ENCODE measurements at places on chromosomes 1 and 21.

- DNase-seq = no peak
These were observed 2.2 kb downstream of the PALMD start for GRCh38 chr1:99648107-99648506.

DNA sequence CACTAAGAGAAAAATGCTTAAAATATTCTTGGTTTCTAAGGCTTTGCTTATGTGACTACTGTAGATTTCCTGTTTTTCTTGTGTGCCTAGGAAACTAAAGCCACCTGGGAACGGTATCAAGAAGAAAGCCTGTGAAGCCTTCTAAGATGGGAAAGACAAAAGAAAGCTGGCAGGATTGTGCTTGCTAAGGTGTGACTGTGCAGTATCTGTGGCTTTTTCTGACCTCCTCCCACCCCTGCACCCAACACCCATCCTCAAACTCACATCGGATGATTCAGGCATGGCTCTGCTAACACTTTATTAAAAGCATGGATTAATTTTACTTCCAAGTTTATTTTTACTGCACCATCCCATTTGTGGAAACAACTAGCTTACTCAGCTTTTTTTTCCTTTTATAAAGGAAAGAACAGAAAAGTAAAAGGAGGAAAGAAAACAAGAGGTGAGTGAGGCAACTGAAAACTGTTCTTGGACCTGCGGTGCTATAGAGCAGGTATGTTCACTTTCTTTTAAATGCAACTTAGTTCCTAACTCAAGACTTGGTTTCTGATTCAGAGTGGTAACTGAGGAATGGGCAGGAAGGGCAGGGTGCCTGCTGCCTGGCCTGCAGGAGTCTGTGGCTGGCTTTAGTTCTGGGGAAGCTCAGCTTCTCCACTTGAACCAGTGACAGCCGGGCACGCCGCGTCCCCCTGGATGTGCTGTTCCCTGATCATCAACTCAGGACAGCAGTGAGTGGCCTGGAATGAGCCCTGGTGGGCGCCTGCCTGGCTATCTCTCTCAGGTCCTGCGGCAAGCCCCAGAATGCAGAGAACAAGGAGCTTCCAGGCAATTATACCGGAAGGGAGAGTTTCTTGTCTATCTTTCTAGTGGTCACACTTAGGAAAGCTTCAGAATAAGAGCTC, at the start of gene GBP6:
GBP6 (plus strand) TSS at position 422 of the 899 bp plus-strand sequence. CDS start 4,493 bp downstream, outside the sequence.
- DNase-seq = no peak

DNA sequence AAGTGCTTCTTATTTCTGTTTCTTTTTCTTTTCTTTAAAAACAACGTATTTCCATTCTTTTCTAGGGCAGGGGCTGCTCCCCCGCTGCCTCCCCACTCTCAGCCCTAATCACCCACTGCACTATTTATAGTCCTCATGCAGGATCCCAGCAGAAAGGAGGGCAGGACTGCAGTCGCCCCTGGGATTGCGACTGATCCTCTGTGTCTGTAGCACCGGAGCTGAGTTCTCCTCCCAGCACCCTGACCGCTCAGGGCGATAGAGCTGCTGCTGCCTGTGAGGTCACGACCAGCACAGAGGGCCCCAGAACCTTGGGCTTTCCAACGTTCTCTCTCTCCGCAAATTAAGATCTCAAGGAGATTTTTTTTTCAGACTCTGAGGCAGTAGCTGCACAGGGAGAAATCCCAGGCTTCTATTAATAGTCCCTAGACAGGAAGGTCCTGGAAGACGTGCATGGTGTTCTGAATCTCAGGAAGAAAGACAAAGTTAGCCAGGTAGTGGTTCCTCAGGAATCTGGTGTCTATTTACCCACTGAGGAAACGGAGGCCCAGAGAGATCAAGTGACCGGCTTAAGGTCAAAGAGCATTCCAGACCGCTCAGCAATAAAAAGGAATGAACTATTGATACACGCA, 46.8 kb downstream of the PRAMEF20 start:
- no peak for DNase-seq

DNA sequence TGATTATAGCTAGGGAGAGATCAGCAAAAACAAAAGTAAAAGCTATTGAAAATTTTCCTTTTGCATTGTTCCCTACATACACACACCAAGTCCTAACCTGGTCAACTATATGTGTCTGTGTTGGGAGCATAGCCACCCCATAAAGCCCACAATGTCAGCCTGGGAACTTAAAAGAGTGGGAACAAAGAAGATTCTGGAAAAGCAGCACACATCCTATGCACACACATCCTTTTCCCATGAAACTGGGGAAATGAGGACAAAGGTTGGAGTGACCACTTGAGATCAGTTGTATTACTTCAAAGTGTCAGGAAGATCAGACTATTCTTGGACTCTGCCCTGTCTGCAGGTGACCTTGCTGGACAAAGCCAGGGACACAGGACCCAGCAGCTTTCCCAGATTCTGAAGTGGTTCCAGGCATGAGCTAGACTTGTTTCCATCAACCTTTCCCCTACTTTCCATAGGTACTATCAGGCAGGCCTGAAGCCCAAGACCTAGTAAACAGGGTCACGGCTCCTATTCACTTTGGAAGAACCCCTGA, 15.9 kb downstream of the TXNIP start:
- no peak for DNase-seq

- DNase-seq = peak; percentile 52
These were observed 14.5 kb downstream of the PDZK1IP1 start for GRCh38 chr1:47175227-47175934.

DNA sequence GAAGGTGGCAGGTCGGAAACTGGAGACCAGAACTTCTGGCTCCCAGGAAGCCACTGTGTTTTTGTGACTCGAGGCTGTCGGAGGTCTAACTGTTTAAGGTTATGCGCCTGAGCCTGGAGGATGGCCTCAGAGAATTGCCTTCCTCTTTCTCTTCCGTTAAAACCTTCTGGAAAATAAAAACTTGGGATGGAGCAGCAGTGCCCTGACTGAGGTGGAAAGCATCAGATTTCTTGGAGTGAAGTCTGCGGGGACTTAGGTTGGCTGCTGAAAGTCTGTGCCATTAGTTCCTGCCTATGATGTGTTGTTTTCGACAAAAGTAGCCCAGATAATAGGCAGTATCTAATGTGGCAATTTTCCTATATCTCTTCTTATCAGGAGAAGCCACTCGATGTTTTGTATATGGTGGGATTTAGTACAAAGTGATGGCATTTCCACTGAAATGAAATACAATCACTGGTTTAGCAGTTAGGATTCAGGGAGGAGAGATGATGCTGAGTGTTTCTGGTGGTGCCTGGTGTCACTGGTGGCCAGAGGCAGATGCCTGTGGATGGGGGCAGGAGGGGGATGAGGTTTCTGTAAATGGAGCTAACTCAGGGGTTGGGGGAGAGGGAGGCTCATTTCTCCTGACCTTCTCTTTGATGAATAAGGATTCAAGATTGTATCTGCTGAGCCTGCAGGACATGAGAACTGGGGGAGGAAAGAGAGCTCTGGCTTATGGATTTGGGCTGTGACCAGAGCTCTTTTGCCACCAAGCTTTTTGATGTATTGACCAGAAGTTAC, 150.8 kb downstream of the CAMTA1 start:
- DNase-seq = no peak

DNA sequence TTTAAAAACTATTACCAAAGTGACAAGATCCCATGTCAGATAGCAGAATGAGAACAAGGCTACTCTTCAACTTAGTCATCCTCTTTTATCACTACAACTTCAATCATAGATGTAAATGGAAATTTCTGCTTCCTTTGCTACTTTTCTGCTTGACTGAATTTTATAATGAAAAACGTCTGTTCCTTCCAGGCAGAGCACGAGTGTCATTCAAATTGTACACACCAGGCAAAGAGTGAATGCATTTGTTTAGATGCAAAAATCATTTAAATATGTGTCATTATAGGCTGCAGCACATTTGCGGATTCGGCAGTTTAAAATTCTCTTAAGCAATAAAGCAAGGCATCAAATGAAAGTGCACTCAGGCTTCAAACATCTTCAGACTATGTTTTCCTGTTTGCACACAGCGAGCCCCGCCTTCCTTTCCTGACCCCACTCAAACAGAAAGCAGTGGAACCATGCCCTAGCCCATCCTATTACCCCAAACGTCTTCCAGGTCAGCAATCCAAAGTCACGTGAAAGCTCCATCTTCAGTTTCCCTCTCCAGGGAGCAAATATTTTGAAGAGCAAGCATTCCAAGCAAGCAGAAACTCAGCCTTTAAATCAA, 99.6 kb downstream of the APP start:
- no peak for DNase-seq

DNA sequence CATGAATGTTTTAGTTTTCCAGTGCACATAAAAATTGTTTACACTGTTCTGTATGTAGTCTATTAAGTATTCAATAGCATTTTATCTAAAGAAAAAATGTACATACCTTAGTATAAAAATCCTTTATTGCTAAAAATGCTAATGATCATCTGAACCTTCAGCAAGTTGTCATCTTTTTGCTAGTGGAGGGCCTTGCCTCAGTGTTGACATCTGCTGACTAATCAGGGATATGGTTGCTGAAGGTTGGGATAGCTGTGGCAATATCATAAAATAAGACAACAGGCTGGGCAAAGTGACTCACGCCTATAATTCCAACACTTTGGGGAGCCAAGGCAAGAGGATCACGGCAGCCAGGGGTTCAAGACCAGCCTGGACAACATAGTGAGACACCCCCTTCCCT, 9.0 kb downstream of the DYNLT5 start:
- DNase-seq = no peak

DNA sequence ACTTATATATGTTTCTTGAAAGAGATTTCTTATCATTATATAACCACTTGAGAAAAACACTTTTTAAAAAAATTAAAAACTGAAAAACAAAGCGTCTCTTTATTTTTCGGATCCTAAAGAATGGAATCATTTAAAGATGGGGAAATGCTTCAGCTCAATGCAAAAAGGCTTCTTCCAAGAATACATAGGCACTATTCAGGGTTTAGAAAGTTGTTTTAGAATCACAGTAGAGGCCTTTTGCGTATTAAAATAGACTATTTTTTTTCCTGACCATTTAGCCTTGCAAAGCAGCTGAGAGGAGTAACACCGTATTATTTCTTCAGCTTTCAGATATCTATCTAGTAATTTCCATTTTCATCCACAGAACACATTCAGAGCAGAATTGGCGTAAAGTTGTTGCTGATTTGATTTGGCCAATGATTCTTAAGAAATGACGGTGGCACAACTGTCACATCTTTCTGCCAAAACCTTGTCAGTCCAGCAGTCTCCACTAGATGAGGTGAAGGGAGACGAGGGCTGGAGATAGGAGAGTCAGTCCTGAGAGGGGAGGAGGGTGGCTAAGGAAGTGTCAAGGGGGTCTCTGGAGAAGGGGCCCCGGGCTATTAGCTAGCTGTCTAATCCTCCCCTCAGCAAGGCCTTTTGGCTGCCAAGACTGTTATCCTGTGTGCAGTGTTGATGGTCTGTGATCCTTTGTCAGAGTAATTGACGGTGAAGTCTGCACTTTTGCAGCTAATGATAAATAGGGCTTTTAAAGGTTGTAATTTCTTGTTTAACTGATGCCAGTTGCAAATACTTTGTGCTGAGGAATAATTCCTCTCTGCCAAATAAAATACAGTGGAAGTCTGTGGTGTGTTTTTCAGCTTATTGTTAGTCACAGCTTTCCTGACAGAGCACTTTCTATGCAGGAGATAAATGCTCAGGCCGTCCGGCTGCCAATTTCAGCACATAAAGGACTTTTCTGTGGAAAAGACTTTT, 34.7 kb downstream of the PRRX1 start:
- DNase-seq = no peak

DNA sequence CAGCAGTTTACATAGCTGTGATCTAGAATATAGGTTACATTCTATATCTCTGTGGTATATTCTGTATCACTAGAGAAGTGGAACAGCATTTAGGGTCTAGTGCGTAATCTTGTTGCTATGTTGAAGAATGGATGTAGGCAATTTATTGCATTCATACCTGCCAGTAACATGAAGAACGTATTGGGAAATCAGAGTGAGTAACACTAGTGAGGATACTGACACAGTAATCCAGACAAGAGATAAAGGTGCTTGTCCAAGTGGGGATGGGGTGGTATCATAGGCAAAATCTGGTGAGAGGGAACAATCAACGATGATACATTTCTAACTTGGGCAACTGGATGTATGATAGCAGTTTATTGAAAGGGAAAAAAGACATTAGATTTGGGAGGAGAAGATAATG, 9.8 kb downstream of the PPP2R5A start:
- no peak for DNase-seq

DNA sequence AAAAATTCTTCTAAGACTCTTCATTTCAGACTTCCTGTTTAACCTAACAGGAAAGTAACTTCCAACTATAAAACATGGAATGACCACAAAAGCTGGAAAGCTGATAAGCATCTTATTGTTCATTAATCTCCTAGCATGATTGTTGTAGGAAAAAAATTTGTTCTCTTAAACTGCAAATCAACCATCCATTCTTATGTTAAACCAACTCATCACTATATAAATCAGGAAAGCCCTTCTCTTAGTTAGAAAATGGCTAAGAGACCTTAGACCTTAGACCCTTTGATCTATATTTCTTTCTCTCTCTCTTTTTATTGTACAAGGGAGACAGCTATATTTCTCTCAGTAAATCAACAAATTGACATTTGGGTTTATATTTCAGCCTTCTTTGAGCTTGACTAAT, 101.4 kb downstream of the UBE2U start:
- no peak for DNase-seq

GRCh38 chr21:42542196-42542595, 28.5 kb downstream of the SLC37A1 start:
- DNase-seq = no peak

DNA sequence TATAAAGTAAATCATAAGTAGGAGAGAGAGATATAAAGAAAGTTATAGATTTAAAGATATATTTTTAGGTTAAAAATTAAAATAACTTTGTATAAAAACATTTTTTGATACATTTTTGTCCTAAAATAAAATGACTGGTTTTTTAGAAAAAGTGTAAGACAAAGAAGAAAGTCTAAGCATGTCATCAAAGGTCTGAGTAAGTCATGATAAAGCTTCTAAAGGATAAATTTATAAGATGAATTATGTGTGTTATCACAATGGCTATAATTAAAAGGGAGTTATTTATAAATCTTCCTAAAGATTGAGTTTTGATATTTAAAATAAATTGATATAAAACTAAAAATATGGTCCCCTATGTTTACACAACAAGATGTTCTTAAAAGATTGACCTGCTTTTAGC, 370.9 kb downstream of the PTPRU start:
- no peak for DNase-seq

DNA sequence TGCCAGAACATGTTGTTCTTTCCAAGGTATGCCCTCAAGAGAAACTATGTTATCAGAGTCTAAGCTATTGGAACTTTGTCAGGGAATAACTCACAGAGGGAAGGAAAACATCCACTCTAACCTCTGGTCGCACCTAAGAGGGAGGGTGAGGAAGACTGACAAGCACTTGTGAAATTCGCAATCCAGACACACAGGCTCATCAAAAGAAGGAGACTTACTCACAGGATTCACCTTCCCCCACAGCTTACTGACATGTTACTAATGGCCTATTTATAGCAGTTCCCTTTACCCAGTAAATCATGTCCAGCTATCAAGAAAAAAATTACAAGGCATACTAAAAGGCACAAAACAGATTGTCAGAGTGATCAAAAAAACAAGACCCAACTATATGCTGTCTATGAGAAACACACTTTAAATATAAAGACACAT, 36.9 kb downstream of the WDR64 start:
- DNase-seq = no peak

- DNase-seq = no peak
These were observed 17.2 kb upstream of the RAB29 start for GRCh38 chr1:205792481-205792881.

Data from tibial artery (tissue), 4 donors.